ENCODE measurements at places on chromosomes 4 and X.

- no peak for DNase-seq
Observed at GRCh38 chr4:26930964-26931363, 70.3 kb downstream of the STIM2 start.

GRCh38 chrX:138763761-138764160, 52.2 kb upstream of the FGF13 start:
- no peak for DNase-seq

DNA sequence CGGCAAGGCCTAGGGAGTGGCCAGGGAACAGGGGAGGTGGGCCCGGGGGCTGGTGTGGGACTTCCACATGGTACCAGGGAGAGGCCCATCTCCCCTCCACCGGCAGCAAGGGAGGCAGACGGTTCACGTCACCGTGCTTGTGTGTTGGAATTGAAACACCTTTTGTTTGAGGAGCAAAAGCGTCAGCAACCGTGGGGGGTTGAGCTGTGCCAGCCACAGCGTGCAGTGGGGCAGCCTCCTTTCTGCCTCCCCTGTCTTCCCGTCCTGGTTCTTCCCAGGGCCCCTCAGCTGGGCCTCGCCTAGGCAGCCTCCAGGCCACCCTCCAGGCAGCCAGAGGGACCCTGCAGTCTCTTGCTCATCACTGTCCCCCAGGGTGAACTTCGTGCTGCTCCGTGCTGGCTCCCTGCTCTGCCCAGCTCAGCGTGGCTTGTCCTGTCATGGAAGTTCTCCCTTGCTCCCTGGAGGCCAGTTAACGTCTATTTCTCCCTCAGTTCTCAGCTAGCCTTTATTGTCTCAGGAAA, 32.1 kb upstream of the HGFAC start:
- DNase-seq: no peak

GRCh38 chrX:23662853-23663252, 4.4 kb upstream of the PRDX4 start:
- no peak for DNase-seq

GRCh38 chr4:164772076-164772475, 18.1 kb downstream of the SMIM31 start:
- DNase-seq: no peak

- DNase-seq: no peak
Observed at GRCh38 chr4:101304916-101305315, 42.4 kb downstream of the PPP3CA start.

DNA sequence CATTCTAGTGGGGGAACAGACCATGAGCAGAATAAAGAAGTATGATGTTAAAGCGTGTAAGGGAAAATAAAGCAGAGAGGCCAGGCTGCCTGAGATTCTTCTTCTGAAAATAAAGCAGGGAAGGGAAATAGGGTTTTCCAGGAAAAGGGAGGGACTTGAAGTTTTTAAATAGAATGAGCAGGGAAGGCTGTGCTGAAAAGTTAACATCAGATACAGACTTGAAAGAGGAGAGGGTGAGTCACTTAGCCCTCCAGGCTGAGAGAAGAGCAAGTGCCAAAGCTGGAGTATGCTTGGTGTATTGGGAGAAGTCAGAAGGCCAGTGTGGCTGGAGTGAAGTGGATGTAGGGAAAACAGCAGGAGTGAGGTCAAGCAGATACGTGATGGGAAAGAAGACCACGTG, 10.0 kb upstream of the PLK4 start:
- DNase-seq: no peak

GRCh38 chrX:15465896-15466651, 27.1 kb downstream of the PIR start:
- no peak for DNase-seq

- no peak for DNase-seq
Observed at GRCh38 chrX:6985537-6985936, 162.0 kb upstream of the STS start.

DNA sequence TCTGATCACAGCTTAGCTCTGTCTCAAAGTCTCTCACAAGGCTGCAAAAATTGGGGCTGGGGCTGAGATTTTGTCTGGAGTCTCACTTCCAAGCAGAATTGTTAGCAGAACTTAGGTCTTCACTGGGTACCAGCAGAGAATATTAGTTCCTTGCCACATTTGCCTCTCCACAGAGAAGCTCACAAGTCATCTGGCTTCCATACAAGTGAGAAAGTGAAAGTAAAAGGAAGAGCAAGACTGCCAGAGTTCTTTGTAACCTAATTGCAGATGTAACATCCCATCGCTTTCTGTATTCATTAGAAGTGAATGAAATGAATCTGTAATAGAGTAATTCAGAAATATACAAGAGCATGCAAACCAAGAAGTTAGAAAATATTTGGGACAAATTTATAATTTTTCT, 624.1 kb upstream of the GNPDA2 start:
- DNase-seq: no peak

- no peak for DNase-seq
Observed at GRCh38 chr4:89175611-89176010, 64.3 kb downstream of the TIGD2 start.

DNA sequence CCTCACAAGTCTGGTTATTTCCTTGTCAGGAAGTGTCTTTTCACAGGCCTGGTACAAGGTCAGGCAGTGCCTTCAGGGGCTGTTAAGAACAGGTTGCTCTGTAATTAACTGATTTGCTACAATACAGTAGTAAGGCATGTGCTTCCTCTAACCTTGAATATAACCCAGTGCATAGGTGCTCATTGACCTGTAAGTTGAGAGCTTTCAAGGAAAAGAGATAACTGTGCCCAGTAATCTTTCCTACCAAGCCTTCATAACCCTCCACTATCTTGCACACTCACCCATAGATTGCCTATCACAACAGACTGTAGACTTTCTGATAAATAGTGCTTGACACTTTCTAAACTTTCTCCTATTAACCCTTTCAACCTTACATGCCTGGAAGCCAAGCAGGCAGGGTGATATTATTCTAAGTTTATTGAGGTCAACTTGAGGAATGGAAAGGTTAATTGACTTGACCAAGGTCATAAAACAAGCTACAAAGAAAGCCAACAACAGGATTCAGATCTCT, 148.1 kb downstream of the PPARGC1A start:
- DNase-seq: no peak

DNA sequence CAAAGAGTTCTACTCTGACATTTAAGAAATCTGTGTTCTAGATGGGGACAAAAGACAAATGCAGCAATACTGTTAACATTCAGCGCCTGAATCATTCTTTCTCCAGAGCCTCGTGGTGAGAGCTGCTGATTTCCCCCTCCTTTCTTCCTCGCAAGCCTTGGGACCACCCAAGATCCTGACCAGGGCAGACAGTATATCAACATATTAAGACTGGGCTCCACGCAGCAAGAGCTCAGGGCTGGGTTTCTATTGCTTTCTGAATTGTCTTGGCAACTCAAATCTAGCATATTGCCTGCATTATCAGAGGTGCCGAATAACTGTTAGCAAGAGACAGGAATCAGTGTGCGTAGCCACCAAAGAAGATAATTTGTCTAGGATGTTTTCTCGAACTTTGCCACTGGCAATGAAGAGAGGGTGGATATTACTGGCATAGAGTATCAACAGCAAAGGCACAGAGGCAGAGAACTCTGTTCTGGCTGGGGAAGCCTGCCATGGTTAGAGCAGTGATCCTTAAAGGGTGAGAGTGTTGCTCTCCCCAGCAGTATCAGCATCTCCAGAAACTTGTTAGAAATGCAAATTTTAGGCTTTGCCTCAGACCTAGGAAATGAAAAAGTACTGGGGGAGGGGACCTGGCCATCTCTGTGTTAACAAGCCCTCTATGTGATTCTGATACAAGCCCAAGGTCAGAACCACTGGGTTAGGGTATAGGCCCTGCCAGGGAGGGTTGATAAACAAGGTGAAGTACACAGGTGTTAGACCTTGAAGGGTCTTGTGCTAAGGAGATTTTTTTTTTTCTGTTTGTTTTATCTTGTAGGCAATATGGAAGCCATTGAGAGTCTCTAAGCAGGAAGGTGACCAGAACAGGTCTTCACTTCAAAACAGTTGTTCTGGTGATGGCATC, 46.2 kb upstream of the MID1IP1 start:
- no peak for DNase-seq

DNA sequence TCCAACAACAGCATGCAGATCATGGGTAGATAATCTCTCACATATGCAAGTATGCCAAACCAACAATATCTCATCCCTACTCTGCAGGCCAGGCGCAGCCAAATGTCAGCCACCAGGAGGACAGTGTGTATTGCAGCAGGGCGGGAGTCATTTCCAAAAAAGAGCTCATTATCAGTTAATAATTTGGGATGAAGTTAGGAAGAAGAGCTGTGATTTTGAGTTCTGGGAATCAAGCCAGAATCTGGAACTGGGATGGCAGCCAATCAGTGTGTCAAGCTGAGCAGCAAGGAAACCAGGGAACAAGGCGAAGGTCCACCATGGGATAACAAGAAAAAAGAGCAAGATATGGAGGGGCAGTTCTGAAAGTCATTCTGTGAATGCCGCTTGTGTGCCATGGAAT, 88.2 kb upstream of the CAMK2D start:
- DNase-seq: no peak

DNA sequence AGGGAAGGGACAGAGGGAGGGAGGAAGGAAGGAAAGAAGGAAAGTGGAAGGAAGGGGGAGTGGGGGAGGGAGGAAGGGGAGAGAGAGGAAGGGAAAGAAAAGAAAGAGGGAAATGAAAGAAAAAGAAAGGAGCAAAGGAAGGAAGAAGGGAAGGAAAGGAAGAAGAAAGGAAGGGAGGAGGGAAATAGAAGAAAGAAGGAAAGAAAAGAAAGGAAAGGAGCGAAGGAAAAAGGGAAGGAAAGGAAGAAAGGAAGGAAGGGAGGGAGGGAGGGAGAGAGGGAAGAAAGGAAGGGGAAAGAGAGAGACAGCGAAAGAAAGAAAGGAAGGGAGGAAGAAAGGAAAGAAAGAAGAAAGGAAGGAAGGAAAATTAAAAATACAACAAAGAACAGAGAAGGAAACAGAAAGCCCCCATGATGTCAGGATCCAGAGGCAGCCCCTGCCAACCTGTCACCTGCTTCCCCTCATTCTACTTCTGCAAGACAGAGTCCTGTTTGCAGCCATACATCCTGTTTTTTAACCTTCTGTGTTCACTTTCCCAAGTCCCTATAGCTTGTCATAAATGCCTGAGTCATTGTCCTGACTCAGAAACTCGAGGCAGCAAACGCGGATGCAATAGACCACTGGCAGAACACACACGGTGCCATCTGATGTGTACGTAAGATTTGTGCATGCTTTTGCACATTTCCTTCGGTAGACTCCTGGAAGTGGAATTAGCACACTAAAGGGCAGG, 77.0 kb upstream of the C4orf50 start:
- DNase-seq: no peak

DNA sequence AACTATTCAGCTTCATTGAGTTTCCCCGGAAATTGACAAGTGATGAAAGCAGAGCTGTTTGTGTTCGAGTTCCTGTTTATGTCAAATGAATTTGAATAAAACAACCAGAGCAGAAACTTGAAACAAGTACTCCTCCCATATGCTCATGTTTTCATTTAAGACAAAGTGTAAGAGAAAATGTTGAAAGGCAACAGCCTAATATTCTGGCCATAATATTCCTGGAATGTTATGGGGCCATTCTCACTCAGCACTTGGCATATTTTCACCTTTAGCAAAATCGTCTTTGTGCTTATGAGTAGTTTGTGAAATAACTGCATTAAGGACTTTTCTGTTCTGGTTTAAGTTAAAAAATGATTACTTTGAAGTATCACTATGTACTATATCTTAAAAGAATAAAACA, 276.0 kb upstream of the FAT1 start:
- no peak for DNase-seq

DNA sequence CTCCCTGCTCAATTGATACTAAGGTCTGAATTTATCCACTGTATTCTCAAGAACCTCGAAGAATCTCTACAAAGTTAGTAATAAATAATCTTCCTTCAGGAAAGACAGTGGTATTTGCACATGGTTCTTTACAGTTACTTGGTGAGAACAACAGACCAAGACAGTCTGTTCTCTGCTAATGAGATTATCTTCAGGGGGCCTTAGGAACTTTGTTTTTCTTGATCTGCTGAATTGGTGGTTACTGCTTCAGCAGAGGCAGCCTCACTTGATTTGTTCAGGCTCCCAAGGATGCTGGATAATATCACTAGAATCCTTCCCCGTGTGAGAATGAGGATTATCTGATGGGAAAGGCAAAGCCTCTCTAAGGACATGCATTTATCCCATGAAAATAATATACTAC, 64.8 kb downstream of the CBR4 start:
- no peak for DNase-seq

GRCh38 chr4:61162116-61162515, 38.0 kb upstream of the ADGRL3 start:
- DNase-seq: no peak

GRCh38 chrX:48976086-48976485, 4.4 kb upstream of the KCND1 start:
- DNase-seq: no peak

DNA sequence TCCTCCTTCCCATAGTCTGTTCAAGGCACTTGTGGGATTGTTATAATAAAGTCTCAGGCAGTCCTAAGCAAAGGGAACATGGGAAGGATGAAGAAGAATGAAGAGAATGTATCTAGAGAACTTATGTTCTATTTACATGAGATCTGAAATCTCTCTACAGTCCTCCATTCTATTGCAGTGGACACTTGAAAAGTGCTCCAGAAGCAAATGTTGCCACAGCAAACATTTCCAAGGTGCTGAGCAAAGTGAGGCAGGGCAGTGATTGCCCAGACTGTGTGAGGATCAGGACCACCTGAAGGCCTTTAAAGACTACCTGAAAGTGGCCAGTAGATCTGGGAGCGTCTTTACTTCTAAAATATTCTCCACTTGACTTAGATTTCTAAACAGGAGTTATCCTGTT, 203.5 kb downstream of the RBM46 start:
- no peak for DNase-seq

GRCh38 chr4:67104145-67104544, 441.2 kb downstream of the CENPC start:
- no peak for DNase-seq

GRCh38 chr4:127759893-127760292, 22.2 kb upstream of the HSPA4L start:
- DNase-seq: no peak

DNA sequence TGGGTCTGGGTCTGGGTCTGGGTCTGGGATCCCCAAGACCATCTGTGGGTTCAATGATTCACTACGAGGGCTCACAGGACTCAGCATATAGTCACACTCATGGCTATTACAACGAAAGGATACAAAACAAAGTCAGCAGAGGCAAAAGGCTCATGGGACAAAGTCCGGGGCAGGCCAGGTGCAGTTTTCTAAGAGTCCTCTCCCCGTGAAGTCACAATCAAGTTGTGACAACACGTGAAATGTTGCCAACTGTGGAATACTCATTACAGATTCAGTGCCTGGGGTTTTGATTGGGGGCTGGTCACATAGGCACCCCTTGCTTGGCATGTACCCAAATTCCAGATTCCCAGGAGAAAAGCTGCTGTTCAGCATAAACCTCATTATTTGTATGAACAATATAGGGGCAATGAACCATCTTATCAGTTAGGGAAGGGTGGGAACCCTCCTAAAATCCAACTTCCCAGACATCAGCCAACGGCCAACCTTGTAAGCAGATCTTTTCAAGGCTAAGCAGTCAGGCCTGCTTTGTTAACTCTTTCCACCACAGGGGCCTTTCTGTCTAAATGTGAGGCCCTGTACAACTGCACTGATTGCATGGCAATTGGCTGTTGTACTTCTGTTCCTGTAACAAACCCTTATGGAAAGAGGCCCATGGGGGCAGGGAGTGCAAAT, 58.2 kb upstream of the DIPK2B start:
- no peak for DNase-seq

GRCh38 chr4:6172093-6172926, 28.0 kb downstream of the JAKMIP1 start:
- no peak for DNase-seq

- no peak for DNase-seq
Observed at GRCh38 chr4:152264106-152264505, 271.8 kb downstream of the FBXW7 start.

GRCh38 chrX:149003863-149004660, 501.0 kb downstream of the IDS start:
- DNase-seq: no peak

- DNase-seq: no peak
Observed at GRCh38 chrX:49247916-49248811, 12.9 kb downstream of the CCDC22 start.

All from vagina (tissue), 2 donors.